ENCODE measurements at places on chromosomes 3 and 15.

DNA sequence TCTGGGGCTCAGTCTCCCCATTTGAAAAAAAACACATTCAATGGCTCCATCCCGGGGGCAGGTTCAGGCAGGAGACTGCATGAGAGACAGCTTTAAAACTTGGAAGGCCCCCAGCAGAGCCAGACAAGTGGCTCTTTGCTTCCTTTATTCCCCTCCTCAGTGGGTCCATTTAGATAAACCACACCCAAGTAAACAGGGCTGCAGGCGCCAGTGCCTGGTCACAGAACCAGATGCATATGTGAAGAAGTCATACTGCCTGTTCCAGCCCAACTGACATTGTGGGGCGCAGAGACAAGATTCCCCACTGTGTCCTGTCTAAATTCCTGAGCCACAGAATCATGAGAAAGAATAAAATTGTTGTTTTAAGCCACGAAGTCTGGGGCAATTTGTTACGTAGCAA lies 9.0 kb downstream of the FBN1 start:
- DNase-seq = no peak

DNA sequence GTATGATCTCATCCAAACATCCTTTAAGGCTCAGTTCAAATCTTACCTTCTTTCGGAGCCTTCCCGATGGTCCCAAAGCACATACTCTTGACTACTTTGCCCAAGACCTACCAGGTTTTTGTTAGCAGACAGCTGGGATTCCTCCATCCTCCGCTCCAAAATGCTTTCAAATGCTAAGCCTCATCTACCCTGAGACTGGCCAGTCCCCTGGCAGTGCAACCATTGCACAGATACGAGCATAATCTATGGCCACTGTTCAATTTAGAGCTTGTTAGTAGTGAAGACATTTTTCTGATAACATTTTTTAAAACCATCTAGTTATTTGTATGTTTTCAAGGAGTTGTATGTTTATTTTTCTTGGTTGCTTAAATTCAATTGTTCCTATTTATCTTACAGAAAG lies 264.4 kb upstream of the NR2F2 start:
- DNase-seq = no peak

GRCh38 chr15:49842031-49842730 lies 221.3 kb downstream of the DTWD1 start:
- no peak for DNase-seq

DNA sequence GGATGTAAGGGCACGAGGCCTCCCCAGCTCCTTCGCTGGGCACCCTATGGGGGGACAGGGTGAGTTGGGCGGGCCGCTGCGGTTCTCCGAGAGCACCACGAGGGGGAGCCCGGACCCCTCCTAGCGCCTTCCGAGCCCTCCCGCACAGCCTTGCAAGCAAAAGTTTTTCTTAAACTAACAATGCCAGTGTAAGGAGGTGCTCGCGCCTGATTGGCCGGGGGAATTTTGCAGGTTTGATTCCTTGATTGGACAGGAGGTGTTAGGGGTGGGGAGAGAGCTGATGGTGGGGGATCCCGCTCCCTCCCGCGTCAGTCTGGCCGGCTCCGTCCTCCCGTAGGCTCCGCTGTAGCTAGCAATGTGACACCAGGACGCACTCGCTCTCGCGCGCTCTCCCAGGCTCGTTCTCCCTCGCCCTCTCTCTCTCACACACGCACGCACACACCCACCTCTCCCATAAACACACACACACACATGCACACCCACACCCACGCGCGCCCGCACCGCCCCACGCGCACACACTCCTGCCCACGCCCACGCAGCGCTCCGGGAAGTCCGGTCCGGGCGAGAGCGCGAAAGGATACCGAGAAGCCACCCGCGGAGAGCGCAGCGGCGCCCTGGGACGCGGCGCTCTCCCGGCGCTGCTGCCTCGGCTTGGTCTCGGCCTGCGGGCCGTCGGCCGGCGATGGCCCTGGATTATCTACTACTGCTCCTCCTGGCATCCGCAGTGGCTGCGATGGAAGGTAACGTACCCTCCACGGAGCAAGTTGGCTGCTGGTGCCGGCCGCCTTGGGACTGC lies at the start of gene EPHB1:
Gene EPHB1, plus strand, starts transcription at position 311 of the 796 bp plus-strand sequence.
- peak; percentile 30 for DNase-seq

DNA sequence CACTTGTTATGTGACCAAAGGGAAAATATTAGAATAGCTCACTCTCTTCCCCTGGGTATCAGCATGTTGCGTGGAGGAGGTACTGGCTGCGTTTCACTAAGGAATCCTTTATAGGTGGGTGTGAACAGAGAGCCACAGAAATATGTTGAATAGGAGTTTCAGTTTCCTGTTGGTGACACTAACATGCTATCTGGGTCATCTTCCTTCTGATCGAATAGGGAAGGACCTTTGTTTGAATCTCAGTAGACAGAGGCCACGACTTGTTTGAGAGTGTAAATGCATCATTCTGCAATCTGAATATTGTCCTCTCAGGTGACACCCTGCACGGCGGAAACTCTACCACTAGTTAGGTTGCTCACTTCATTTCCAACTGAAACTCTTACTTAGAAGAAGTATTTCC lies 157.9 kb upstream of the SLC2A2 start:
- no peak for DNase-seq

DNA sequence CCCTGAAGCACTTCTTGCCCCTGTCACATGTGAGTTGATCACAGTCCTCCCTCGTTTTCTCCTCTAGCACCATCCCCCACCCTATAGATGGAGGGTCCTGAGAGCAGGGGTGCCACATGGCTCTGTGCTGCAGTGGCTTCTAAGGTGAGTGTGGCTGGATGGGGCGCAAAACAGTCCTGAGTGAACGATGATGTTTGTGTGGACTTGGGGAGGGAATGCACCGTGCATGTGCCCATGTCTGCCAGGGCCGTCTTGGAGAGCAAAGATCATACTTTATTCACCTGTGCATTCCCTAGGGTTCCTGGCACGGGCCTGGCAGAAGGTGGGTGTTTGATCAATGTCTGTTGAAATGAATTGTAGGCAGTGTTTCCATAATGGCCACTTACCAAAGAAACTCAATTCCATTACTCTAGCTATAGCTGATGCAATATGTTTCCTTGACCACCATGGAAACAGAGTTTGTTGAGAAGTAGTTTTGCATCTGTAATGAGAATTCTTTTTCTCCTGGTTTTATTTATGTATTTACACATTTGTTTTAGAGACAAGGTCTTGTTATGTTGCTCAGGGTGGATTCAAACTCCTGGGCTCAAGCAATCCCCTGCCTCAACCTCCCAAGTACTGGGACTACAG lies 58.0 kb downstream of the ABTB1 start:
- no peak for DNase-seq

DNA sequence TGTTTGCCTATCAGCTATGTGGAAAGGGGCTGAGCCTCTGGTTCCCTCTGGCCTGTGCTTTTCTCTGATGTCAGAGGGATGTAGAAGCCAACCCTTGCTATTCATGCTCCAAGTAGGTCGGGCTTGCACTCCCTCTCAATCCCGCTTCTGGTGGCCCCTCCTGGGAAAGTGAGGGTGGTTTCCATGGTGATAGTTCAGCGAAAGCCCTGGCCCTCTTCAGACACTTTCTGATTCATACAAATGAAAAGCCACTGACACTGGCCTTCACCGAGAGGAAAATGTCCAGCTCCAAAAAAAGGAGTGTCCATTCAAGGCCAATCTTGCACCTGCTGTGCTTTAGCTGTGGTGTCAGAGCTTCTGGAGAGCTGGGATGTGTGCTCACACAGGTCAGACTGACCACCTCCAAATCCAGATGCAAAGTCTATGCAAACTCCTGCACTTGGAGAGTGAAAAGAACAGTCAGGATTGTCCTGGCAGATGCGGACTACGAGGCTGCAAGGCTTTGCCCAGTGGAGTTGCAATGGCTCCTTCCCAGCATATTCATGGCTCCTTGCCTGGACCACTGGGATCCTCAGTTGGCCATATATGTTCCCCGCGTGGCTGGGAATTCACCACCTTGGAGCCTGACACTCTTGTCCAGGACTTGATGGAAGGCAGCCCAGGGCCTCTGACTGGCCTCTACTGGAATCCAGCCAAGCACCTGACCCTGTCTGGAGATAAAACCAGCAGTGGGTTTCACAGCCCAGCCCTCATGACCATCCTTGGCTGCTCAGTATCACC lies 96.6 kb downstream of the CEMIP start:
- DNase-seq = no peak

All from central memory CD4-positive, alpha-beta T cell (primary cell).